RCC 7860 (cell line): ENCODE measurements at places on chromosomes 12 and 14.
A peak's percentile ranks its signal among the peaks of the same experiment; 100 is the strongest.

- no peak for DNase-seq
These were observed at the start of gene RHOF for GRCh38 chr12:121793440-121793837. TSS of gene RHOF (minus strand) at chr12:121793688. CDS start at chr12:121793633, 55 bp downstream.

DNA sequence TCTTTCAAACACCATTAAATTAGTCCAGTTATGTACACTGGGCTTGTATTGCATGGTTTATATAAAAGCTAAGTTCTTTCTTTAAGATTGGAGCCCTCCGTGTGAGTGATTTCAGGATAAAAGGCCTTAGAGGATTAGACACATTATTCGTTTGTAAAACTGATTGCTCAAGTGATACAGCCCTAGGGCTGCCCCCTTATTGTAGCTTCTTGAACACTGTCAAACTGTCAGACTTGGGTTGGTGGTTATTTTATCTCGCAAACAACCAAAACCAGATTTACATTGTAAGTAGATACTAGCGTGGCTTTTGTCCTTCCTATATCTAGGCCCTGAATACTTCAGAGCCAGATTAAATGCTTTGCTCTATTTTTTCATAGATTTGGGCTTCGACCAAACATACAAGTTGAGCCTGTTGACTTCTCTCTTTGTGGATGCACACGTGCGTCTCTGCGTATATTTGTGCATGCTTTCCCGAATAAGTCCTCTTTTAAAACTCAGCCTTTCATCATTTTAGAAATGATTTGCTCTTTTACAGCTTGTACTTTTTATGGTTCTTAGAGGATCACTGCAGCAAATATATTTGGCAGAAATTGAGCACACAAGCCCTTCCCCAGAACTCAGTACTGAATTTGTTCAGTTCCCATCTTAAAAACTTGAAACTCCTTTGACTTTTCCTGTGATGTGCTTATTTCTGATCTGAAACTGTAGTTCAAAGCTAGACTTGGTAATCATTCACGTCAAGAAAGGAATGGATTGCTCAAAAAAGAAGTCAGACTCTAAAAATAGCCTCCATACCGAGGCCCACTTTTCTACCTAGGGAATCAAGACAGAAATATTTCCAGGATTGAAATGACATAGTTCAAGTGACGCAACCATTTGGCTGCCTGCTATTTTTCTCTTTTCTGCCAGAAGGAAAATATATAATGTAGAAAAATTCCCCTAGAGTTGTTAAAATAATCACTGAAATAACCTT is 129.5 kb downstream of the ETV6 start:
- DNase-seq = no peak

- no peak for DNase-seq
These were observed 377.8 kb upstream of the TMEM132C start for GRCh38 chr12:127888943-127889719.

GRCh38 chr14:99270458-99271220 is 1.4 kb downstream of the BCL11B start:
- DNase-seq = no peak

GRCh38 chr12:128789356-128789929 is 34.3 kb downstream of the SLC15A4 start:
- DNase-seq = no peak

GRCh38 chr12:20211541-20211940 is 156.8 kb upstream of the PDE3A start:
- no peak for DNase-seq

DNA sequence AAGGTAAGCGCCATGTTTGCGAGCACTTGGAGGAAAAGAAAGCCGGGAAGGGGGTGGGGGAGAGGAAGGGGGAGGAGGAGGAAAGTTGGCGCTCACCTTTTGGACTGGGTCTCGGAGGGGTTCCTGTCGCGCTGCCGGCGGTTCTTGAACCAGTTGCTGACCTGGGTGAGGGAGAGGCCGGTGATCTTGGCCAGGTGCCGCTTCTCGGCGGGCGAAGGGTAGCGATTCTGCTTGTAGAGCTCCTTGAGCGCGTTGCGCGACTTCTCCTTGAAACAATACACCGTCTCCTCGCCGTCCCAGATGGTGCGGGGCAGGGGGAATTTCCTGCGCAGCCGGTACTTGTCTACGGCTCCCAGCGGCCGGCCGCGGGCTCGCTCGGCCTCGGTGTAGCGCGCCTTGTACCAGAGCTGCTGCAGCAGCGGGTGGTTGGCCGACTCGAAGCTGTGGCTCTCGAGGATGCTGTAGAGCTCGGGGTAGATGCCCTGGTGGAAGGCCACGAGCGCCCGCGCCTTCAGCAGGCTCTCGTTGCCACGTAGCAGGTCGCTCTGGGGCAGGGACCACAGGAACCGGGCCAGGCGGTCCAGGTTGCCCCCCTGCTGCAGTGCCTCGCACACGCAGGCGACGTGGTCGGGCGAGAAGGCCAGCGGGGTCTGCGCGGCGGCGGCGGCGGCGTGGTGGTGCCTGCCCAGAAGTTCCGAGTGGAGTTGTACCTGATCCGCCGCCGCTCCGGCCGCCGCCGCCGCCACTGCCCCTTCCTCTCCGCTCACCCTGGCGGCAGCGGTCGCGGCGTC is 840 bp downstream of the SIX4 start:
- DNase-seq = no peak

DNA sequence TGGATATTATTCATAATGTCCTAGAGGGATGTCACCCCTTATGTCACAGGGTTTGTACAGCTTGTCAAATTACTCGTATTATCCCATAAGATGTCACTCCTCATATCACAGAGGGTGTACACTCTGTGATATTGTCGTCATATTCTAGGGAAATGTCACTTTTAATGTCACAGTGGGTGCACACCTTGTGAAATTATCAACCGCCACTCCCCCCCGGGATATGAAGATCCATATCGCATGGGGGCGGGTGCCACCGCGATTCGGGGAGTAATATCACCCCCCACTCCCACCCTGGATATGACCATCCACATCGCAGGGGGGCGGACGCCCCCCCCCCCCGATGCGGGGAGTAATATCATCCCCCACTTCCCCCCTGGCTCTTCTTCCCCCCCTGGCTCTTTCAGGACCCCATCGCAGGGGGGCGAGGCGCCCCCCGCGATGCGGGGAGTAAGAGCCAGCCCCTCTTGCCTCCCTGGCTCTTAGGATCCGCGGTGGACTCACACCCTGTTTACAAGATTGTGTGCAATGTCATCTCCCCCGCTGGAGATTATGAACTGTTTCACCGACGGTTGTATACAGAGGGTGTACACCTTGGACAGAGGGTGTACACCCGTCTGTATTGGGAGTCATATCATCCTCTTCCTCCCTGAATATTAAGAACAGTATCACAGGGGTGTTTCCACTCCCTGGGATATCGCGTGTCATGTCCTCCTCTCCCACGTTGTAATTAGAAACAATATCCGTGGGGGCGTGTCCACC is 92.8 kb downstream of the FRMD6 start:
- DNase-seq = no peak

GRCh38 chr14:76227450-76228050 is 75.8 kb downstream of the GPATCH2L start:
- DNase-seq = no peak

- DNase-seq = no peak
These were observed 465.1 kb downstream of the FUT8 start for GRCh38 chr14:65877624-65878023.

DNA sequence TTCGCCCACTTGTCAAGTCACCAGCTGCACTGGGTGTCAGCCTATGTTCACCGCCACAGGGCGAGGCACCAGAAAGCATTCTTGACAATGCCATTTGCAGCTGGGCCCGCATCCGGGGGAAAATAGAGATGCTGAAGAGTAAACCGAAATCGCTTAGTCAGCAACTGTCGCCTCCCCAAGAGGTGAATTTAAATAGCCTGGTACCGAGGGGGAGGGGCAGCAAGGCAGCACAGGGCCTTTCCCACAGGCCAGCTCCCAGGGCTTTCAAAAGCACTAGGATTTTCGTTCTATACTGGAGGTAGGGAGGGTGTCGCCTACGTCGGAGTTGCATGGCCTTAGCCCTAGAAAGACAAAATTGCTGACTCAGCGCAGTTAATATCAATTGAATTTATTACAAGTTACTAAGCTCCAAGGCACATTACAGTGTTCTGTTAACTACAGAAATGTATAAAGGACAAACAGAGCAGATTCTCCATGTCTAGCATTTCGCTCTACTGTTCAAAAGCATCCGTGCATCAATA is 4.3 kb downstream of the IRF2BPL start:
- DNase-seq = no peak

GRCh38 chr12:64742416-64742815 is 16.8 kb downstream of the GNS start:
- no peak for DNase-seq

- no peak for DNase-seq
These were observed 52.9 kb upstream of the FERMT2 start for GRCh38 chr14:53003776-53004175.

DNA sequence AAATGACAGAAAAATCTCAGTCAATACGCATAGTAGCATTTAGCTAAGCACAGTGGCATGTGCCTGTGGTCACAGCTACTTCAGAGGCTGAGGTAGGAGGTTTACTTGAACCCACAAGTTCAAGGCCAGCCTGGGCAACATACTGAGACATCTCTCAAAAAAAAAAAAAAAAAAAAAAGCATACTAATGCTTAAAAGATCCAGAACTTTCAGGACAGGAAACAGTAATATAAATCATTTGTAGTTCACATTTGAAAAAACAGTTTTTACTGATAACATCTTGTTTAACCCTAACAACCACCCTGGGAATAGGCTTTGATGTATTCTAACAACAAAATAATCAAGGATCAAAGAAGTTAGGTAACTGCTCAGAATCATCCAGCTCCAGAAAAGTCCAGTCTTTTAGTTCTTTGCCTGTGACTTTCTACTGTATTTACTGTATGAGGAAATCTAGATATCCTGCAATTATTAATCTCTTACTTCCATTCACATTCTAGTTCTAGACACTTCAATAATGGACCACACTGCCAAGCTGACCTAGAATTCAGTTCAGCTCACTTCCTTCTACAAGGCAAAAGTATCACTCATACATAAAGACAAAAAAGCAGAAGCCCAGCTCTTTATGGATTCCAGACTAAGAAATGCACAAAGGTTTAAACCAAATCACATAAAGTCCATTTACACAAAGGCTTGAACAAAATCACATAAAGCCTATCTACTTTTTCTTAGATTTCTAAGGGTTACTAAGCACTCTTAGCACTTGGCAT is 28.5 kb downstream of the PAWR start:
- no peak for DNase-seq

GRCh38 chr14:63573581-63573980 is 30.4 kb upstream of the PPP2R5E start:
- no peak for DNase-seq

DNA sequence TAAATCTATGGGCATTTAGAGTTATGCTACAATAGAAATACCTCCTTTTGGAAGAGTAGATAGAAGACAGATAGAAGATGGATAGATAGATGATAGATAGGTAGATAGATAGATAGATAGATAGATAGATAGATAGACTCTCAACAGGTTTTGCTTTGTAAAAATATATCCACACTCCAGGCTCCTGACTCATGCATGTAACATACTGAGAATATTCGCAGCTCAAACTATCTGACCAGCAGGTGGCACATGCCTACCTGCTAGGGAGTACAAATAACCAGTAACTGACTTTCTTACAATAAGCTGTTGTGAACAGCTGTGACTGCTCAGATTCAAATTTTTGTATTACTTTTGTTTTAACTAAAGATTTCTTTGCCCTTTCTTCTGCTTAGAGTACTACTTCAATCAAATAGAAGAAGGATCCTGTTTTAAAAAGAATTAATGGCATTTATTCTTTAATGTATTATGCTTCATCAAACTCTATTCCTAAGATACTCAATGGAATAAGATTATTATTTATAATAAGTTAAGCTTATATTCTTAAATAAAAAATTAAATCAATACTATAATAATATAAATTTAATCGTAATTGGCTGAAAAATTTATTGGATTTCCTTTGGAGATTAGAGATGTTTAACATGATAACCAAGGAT is 15.8 kb upstream of the CPNE8 start:
- DNase-seq = peak; percentile 56

DNA sequence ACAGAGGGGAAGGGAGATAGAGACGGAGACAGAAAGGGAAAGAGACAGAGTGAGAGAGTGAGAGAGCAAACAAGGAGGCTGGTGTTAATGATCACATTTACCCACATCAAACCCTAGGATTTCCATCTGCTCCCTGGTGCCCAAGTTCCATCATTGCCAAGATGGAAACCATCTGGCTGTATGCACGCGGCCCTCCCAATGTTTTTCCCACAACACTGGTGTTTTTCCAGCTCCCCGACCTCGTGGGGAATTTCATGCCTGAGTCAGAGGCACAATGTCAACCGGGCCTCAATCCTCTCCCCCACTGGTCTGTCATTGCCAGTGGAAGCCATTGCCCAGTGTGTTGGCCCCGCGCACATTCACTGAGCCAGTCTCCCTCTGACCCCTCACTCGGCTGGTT is 19.9 kb upstream of the BDKRB2 start:
- no peak for DNase-seq
